ENCODE measurements at places on chromosomes 7 and 10. TPM values are rescaled to one million over a fixed set of nuclear protein-coding genes. Genes with fewer than 3 reads are reported as not detected.

DNA sequence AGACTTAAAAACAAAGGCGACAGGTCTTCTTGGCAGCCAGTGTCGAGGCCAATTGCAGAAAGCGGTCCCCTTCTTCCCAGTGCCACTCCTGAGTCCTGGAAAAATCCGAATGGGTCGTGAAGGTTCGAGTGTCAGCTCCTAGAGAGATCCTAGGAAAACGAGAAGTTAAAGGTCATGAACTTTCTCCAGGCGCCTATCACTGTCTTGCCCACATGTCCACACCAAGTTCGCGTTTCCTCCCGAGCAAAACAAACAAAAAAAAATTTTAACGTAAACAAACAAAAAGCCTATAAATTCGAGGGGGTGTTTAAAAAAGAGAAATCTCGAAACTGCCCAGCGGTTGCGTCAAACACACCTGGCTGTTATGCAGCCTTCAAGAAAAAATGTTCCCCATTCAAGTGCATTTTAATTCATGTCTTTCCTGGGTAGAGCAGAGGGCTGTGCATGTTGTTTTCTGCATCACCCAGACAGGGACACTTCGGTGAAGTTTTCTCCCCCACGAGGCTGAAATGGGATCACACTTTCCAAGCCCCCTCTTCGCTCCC is 1.5 kb downstream of the ARHGAP21 start:
- peak; percentile 40 for DNase-seq

DNA sequence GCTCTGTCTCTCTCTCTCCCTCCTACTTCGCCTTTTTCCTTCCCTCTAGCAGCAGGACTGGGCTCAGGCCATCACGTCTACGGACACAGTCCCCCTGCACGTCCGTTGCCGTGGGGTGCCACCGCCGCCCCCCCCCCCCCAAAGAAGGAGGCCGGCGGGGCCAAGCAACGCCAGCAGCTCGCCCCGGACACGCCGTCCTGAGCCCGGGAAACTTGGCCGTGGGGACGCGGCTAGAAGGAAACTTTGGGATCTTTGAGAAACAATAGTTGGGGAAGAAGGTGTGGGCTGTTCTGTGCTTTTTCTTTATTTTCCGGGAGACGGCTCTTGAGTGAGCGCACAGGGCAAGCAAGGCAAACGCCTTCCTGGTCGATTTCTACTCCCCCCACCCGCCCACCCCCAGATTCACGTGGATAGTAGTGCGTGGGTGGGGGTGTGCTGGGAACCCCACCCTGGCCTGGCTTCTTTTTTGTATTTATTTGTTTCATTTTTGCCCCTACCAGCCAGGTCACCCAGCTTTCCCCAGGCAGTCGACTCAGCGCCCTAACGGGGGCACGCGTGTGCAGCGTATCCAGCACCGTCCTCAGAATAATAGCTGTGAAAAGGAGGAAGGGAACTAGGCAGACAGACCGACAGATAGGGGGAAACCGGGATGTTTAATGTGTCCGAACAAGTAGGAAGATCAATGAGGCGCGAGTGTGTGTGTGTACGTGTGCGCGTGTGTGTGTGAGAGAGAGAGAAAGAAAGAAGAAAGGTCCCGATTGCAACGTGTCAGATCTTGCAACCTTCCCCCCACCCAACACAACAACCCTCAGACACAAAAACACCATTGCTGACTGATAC is 1.4 kb downstream of the MXI1 start:
- peak; percentile 49 for DNase-seq

The MBL2 gene
- not detected for total RNA-seq

The CLEC5A gene
- not detected for total RNA-seq

DNA sequence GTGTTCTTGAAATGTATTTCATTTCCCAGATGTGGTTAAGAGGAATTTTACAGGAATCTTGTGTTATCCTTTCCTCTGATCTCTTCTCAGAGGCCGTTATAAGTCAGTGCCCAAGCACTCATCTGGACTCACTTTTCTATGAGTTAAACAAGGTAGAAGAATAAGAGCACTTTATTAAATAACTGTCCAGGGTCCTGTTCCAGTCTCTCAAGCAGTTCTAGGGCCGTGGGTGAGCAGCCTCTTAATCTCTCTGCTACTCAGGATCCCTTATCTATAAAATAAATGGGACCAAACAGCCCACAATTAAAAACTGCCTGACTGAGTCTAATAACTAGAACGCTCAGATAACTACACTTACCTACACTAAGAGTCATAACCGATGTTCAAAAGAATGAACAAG is 111.2 kb downstream of the OSBPL3 start:
- no peak for DNase-seq

The ASZ1 gene
- not detected for total RNA-seq

The NODAL gene
- total RNA-seq, result not detected

GRCh38 chr10:7485799-7486198 is 75.0 kb upstream of the SFMBT2 start:
- DNase-seq, result no peak

- no peak for DNase-seq
Measured at GRCh38 chr7:75637854-75638593, 100.7 kb downstream of the HIP1 start.

- no peak for DNase-seq
Measured at GRCh38 chr10:98090822-98091221, 43.6 kb upstream of the R3HCC1L start.

The SORCS1 gene
- not detected for total RNA-seq

DNA sequence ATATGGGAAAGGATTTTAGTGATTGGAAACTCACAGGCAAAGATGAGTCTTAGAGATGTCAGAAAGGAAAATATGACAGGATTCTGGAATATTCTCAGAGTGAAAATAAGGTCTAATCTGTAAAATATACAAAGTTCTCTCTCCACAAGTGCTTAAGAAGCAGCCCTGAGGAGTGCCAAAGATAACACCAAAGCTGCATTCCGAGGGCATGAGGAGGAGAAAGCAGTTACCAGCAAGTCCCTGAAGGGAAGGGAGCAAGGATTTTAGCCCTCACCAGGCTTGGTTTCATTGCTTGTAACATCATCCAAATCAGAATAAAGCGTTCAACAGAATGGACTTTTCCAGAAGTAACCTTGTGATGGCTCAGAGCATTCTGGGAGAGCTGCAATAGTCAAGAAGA is 31.4 kb upstream of the DLX6 start:
- DNase-seq, result peak; percentile 79

DNA sequence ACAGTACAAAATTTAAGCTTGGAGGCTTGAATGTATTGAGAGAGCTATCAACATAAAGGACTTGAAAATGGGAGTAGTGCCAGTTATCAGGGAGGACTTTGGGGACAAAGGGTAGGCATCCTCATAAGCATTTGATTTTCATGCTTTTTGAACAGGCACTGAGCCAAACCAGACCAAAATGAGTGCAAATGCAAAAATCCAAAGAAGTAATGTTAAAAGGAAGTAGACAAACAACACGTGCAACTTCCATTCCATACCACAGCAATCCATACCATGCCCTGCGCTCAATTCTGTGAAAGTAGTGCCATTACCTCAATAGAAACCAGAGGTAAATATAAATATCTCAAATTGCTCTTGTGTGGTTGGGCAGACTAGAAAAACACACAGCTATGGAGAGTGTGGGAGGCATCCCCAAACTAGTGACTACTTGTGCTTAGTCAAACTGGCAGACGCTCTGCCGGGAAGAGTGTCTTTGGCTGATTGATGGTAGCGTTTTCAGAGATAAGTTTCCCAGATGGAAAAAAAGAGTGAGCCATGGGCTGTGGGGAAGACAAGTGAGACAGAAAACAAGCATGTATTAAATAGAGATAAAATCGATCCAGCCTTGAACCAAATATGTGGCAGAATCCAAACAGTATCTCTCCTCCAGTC is 161.5 kb downstream of the CREB5 start:
- DNase-seq, result no peak

GRCh38 chr7:137296576-137296975 is 47.0 kb downstream of the PTN start:
- DNase-seq, result no peak

- DNase-seq, result no peak
Measured at GRCh38 chr10:60293581-60294175, 96.0 kb downstream of the ANK3 start.

DNA sequence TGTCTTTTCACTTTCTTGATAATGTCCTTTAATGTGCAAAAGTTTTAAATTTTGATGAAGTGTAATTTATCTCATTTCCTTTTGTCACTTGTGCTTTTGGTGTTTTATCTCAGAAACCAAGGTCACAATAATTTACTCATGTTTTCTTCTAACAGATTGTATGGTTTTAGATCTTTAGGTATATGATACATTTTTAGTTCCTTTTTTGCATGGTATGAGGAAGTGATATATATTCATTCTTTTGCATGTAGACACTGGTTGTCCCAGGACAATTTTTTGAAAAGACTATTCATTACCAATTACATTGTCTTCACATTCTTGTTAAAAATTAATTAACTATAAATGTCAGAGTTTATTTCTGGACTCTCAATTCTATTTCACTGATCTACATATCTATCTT is 39.8 kb upstream of the GPR22 start:
- DNase-seq, result no peak

DNA sequence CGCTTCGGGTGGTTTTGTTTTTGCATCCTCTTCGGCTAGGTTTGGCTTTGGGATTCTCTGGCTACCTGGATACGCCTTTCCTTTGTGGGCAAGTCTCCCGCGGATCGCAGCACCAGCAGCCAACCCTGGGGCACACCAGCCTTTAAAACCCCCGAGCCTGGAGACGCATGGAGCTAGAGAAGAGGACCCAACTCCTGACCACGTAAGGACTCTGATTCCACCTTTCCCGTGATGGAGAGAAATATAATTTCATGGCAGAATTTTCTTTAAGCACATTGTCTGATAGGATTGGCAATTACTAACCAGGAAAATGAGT is 535.4 kb upstream of the GALNT17 start:
- DNase-seq, result no peak

The TYW1B gene
- total RNA-seq, result 1.5 TPM

- peak; percentile 14 for DNase-seq
Measured at GRCh38 chr10:119139464-119140067, 25.9 kb downstream of the SFXN4 start.

GRCh38 chr7:143356414-143357050 is 6.0 kb downstream of the FAM131B start:
- DNase-seq, result no peak

All from LHCN-M2 (cell line).